ENCODE measurements at places on chromosomes 1 and 21. TPM values are rescaled to one million over a fixed set of nuclear protein-coding genes. Genes with fewer than 3 reads are reported as not detected.
A peak's percentile ranks its signal among the peaks of the same experiment; 100 is the strongest.

DNA sequence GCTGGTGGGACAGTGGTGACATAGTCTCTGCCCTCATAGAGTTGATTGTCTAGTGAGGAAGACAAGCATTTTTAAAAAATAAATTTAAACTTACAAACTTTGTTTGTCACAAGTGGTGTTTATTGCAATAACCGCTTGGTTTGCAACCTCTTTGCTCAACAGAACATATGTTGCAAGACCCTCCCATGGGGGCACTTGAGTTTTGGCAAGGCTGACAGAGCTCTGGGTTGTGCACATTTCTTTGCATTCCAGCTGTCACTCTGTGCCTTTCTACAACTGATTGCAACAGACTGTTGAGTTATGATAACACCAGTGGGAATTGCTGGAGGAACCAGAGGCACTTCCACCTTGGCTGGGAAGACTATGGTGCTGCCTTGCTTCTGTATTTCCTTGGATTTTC is 58.4 kb downstream of the LAMC2 start:
- no peak for DNase-seq

GRCh38 chr1:16144325-16145029 is 11.4 kb downstream of the EPHA2 start:
- DNase-seq: no peak

FALEC gene
- total RNA-seq: not detected

- no peak for DNase-seq
These were observed 27.9 kb downstream of the S1PR1 start for GRCh38 chr1:101264697-101265096.

GRCh38 chr1:206131037-206131436 is 13.8 kb upstream of the AVPR1B start:
- no peak for DNase-seq

DNA sequence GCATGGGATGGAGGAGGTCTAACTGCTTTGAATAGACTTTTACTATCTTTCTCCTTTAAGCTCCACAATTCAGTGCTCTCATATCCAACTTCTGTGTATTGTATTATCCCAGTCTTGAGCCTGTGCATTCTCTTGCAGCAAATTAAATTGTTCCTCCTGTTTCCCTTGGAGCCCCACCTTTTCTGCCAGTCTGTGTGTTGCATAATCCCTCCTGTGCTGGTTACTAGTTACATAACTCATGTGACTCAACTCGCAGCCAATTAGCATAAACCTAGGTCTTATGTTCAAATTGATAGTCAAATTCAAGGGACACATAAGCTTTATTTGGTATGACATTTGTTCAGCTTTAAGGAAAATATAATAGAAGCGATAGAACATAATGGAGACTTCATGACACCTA is 1863.5 kb downstream of the MRPL39 start:
- DNase-seq: no peak

GRCh38 chr1:170853867-170854266 is 81.5 kb upstream of the MROH9 start:
- no peak for DNase-seq

GRCh38 chr1:201506557-201507359 is at the start of gene CSRP1:
Gene CSRP1 (minus strand): TSS chr1:201507123. CDS start chr1:201496303, 10,820 bp downstream.
- DNase-seq: no peak

DNA sequence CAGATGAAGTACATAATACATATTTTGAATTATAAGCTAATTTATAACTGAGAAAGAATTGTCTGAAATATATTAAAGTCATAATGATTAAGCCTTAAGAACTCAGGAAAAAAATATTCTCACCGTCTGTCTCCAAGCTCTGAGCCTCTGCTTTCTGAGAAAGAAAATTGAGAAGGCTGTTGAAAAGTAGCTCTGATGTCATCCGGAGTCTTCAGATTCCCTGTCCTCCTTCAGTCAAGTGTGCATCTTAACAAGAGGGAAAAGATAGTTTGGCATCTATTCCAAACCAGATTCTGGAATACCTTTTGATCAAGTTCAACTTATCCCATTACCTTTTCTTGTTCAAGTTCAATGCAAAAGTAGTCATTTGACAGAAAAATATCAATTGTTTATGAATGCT is 50.6 kb downstream of the NRIP1 start:
- DNase-seq: no peak

GRCh38 chr1:15153184-15153841 is at the start of gene TMEM51:
Gene TMEM51 (plus strand): TSS chr1:15153747. CDS start chr1:15215088, 61,341 bp downstream.
- peak; percentile 77 for DNase-seq

- DNase-seq: no peak
These were observed 7.8 kb downstream of the STMN1 start for GRCh38 chr1:25898223-25899015.

DNA sequence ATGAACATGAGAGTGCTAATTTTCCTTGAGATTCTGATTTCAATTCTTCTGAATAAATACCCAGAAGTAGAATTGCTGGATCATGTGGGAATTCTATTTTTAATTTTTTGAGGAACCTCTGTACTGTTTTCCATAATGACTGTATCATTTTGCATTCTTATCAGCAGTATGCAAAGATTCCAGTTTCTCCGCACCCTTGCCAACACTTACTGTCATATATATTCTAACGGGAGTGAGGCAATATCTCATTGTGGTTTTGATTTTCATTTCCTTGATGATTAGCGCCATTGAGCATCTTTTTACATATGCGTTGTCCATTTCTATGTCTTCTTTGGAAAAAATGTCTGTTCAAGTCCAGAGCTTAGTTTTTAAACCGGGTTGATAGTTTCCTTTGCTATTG is 33.2 kb downstream of the VCAM1 start:
- no peak for DNase-seq

DNA sequence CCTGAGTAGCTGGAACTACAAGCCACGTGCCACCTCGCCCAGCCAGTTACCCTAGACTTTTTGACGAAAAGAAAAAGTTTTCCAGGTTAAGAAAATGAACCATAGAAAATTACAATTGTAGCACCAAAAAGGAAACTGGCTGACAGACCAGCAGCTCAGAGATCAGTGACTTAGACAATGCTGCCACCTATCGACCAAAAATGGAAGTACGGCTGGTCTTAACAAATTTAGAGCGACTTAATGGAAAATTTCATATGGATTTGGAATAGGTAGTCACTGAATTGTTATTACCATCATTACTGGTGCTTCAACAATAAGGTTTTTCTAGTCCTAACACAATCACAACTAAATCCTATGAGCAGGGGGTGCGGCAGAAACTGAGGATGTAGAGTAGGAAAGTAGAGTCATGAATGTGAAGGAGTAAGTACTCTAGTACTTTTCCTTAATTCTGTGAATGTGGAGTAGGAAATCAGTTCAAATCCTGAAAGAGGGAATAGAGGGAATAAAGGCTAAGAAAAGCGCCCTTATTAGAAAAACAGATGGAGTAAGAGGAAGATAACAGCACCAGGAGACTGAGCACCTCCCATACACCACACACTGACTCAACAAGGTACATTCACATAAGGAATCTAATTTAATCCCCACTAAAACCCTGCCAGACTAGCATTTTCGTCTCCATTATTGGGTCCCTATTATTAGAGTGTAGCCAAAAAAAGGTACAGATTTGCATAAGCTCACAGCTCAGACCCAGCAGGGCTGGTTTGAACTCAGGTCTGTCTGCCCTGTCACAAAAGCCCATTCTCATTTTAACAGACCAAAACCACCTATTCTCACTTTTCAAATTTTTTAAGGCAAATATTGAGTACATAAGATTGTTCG is 37.9 kb upstream of the MGST3 start:
- DNase-seq: peak; percentile 68

EPHB2 gene
- 69.4 TPM for total RNA-seq

GRCh38 chr1:8409106-8409505 is 91.2 kb downstream of the SLC45A1 start:
- DNase-seq: no peak

AURKAIP1 gene
- 107 TPM for total RNA-seq

- no peak for DNase-seq
These were observed 82.4 kb downstream of the PLXNA2 start for GRCh38 chr1:208161656-208162375.

DNA sequence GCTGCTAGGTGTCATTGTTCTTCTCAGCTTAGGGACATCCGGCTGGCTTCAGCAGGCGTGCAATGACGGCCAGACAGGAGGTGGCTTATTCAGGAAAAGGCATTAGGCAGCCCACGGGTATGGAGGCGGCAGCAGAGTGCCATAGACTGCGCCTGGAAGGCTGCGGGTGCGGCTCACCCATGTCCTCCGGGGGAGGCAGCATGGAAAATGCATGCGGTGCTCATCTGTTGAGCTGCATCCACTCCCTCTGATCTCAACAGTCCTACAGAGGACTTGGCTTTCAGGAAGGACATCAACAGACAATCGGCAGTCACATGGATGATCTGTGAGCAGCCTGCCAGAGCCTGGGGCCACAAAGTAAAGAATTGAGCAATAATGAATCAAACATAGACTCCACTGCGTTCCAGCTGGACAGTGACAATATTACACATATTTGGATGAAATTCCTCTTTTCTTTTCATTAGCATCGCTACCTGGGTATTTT is 42.9 kb downstream of the UMODL1 start:
- DNase-seq: no peak

GRCh38 chr1:92585831-92586230 is 99.1 kb upstream of the GFI1 start:
- no peak for DNase-seq

GRCh38 chr21:36245649-36246048 is 74.3 kb upstream of the MORC3 start:
- no peak for DNase-seq

DNA sequence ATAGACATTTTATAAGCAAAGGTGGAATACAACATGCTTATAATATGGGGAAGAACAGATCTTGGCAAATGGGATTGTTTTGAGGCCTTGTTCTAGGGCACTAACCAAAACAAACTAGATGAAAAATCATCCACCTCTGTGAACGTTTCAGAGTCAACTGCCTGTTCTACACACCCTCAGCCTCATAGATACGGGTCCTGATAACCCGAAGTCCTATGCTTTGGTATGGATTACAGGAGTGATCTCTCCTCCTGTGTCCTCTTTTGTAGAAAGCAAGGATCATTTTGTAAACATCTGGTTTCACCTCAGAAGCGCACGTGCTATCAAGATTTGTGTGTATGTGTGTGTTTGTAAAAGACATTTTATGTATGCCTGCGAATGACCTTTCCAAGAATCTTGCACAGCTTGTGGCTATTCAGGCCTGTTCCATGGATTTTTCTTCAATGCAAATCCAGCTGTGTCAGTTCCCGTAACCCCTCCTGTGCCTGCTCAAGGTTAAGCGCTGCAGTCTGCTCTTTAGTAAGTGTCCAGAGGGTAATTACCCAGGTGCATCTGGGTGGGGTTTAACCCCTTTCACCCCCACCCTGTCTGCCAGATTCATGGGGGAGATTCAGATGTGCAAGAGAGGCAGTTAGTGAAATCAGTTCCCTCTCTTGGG is 132.4 kb downstream of the ROR1 start:
- DNase-seq: no peak

DNA sequence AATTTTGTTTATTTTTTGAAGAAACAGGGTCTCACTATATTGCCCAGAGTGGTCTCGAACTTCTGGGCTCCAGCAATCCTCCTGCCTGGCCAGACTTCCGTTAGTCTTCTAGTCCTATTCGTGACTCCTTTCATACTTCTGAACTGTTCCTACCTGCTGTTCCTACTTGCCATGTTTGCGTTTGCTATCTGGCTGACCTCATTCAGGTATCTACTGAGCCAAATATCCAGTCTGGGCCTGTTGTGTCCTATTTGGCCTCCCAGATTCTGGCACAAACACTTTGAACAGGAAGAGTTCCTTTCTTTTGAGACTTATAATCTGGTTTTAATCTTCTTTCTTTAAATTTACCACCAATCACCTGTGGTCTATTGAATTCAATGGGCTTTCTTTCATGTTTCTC is 6.9 kb upstream of the NR1I3 start:
- DNase-seq: no peak

SLC2A5 gene
- not detected for total RNA-seq

GRCh38 chr21:17699524-17700189 is 87.0 kb upstream of the BTG3 start:
- DNase-seq: no peak

GRCh38 chr1:70420320-70420719 is 9.3 kb downstream of the CTH start:
- no peak for DNase-seq

DNA sequence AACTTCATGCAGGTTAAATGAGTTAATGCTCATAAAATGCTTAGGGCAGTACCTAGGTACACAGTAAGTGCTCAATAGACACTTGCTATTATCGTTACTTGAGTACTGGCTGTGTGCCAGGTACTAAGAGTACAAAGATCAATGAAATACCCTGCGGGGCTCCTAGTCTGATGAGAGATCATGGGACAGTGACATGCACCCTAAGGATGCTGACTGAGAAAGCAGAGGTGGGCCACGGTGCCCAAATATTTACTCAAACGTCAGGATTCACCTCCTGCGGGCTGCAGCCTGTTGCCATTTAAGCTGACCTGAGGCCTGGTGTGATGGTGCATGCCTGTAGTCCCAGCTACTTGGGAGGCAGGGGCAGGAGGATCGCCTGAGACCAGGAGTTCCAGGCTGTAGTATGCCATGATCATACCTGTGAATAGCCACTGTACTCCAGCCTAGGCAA is 19.8 kb upstream of the LUZP1 start:
- no peak for DNase-seq

- no peak for DNase-seq
These were observed 45.8 kb upstream of the NTPCR start for GRCh38 chr1:232904566-232904965.
